GM23248 (cell line): ENCODE measurements at places on chromosomes 12 and 14.

- DNase-seq, result no peak
Observed at GRCh38 chr14:53711205-53711604, 245.4 kb downstream of the BMP4 start.

DNA sequence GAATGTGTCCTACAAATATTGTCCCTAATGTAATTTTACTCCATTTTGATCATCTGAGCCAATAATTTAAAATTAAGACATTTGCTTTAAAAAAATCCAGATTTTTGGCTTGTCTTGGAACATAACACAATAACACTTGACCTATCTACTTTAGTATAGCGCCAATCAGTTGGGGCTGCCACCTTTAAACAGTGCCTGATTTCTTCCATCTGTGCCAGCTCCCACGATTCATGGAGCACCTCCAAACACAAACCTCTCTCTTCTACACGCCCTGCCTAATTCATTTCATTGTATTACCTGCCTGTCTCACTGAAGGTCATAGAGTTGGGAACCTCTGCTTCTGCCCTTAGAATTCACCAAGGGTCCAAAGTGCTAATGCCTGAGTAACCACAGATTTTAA is 352.4 kb downstream of the TMEM132D start:
- DNase-seq, result no peak

DNA sequence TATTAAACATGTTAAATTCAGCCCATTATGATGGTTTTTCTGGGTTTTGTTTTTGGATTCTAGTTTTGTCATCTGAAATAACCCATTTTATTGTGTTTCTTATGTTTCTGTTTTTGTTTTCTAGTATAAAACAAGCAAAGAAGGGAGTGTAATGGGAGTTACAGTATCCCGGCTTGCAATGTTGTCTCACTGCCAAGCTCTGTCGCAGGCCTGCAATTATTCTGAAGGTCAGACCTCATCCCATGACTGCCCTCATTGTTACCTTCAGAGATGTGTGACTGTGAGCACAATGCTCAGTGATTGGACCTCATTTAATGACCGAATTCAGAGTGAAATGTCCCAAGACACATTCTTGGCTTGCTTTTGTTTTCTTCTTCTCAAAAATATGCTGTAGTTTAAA is 73.0 kb upstream of the ATF1 start:
- peak; percentile 48 for DNase-seq

DNA sequence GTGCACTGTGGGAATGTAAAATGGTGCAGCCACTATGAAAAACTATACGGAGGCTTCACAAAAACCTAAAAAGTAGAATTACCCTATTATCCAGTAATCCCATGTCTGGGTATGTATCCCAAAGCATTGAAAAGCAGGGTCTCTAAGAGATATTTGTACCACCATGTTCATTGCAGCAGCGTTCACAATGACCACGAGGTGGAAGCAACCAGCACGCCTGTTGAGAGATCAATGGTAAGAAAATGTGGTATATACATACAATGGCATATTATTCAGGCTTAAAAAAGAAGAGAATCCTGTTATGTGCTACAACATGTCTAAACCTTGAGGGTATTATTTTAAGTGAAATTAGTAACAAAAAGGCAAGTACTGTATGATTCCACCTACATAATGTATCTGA is 910 bp upstream of the NOPCHAP1 start:
- no peak for DNase-seq

- peak; percentile 97 for DNase-seq
Observed at GRCh38 chr12:62259993-62260732, at the start of gene USP15. Gene USP15, plus strand, starts transcription at chr12:62260404. Its CDS starts 11 bp downstream, at chr12:62260415.

- DNase-seq, result no peak
Observed at GRCh38 chr12:47835831-47836155, 16.1 kb upstream of the HDAC7 start.

DNA sequence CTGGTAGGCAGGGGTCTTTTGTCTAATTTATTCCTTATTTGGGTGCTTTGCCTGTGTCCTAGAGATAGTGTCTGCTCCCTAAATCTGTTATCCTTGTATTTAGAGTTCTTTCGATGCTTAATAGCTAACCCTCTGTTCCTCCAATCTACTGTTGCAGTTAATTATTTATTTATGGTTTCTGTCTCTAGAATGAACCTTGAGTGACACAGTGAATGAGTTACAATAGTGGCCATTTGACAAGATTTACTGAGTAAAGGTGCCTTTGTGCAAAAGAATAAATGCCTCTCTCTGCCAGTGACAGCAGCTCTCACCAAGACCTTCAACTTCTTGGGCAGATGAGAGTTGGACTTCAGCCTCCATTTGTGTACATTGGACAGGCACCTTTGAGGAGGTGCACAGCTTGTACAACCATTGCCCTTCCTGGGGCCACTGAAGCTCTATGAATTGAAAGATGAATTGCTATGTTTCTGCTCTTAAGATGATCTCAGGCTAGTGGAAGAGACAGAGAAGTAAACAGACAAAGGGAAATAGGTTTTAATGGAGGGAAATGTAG is 165.9 kb downstream of the DERA start:
- no peak for DNase-seq

GRCh38 chr12:128571906-128572810 is 251.6 kb downstream of the SLC15A4 start:
- no peak for DNase-seq

- no peak for DNase-seq
Observed at GRCh38 chr12:4932576-4932975, 22.9 kb downstream of the KCNA1 start.

DNA sequence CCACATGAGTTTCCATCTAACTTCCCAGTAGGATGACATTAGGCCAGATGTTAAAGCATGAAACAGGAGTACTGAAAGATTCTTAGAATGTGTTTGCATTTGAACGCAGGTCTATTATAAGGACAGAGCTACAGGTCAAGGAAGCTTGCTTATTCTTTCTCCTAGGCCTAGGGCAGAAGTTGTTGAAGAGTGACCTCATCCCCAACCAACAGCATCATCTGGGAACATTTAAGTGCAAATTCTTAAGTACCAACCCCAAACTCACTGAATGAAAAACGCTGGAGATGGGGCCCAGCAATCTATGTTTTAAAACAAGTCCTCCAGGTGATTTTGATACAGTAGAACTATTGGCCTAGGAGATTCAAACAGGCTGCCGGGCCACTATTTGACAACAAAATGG is 52.4 kb downstream of the PAPLN start:
- DNase-seq, result peak; percentile 57

DNA sequence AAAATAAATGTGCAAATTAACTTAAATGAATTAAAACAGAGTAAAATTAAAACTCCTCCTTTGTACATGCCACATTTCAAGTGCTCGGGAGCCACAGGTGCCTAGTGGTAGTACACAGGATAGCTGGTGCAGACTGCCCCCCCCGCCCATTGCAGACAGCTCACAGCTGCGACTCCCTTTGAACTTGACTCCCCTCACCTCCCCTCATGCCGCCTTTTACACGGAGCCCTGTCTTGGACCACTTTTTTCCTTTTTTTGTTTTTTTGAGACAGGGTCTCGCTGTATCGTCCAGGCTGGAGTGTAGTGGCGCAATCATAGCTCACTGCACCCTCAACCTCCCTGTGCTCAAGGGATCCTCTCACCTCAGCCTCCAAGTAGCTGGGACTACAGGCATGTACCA is 11.5 kb downstream of the SETD1B start:
- DNase-seq, result no peak

GRCh38 chr12:92551853-92552397 is 150.9 kb upstream of the PLEKHG7 start:
- peak; percentile 60 for DNase-seq

DNA sequence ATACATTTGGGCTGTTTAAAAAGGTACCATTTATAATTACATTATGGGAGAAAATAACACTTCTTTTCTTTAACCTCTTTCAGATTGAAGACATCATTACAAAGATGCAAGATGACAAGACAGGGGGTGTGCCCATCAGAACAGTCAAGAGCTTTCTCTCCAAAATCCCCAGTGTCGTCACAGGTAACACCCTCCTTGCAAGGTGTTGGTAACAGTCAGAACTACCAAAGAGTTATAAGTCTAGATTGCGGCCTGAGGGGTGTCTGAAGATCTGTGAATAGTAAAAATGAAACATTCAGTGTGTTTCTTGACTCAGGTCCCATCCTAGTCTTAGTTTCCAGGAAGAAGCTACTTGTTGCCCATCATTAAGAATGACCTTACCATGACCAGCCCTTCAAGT is 419.8 kb downstream of the RGS6 start:
- DNase-seq, result no peak

- no peak for DNase-seq
Observed at GRCh38 chr12:84950971-84951546, 38.5 kb upstream of the SLC6A15 start.
